ENCODE measurements at places on chromosomes 3 and 15.

DNA sequence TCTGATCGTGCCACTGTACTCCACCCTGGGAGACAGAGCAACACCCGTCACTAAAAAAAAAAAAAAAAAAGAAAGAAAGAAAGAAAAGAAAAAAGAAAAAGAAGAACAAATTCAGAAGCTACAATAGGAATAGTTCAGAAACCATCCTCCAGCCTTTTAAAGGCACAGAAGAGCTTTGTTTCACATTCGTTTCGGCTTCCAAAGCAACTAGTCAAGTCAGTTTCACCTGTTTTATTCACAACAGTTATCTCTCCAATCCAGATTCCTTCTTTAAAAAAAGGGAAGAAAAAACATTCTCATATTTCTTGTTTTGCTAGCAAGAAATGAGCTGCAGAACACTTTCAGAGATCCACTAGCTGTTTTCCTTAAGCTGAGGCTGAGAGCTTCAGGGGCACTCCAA lies 767.7 kb upstream of the CFAP20DC start:
- DNase-seq, result no peak

DNA sequence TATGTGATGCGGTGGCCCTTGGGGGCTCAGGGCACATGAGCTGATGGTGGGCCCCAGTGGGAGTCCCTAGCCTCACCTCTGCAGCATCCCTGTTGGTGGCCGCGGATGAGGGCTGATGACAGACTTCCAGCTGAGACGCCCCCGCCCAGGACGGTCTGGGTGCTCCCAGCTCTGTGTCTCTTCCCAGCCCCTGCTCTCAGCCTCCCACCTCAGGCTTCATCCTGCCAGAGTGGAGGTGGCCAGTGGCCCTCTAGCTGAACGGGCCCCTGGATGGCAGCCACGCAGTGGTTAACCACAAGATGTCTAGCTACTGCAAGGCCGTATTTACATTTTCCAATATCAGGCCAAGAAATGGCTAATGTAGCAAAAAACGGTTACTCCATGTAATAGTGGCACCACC lies 205.3 kb upstream of the LINGO1 start:
- DNase-seq, result no peak

DNA sequence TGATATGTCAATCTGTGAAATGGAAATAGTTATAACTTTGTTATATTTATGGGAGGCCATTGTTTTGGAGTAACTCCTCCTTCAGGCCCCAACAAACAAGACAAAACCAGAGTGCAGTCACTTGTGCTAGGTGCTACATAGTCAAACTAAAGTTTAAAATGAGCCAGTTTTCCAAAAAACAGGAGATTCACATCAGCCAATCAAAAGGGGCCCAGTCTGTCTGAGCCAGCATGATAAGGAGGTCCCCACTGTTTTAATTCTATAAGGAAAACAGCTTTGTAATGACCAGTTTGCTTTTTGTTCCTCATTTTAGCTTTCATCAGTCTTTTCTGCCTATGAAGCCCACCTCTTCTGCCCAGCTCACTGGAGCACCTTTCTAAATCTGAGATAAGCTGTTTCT lies 94.7 kb upstream of the SLC7A14 start:
- DNase-seq, result no peak

DNA sequence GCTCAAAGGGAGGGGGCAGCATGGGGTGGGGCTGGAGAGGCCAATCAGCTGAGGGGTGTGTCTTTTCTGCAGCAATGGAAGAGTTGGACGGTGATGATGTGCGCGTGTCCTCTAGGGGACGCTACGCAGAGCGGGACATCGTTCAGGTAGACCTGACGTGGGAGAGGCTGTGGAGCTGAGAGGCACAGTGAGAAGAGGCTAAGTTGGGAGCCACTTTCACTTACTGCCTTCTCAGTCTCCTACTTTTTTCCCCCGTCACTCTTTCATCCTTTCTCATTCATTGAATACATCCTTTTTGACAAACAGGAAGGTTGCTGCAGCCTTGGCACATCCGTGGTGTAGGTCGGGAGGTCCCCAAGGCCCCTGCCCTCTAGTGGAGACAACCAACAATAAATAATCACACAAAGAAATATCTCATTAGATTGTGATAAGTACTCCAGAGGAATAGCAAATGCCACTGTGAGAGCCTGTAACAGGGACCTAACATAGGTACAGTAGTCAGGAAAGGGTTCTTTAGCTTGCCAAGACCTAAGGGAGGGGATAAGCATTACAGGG lies 4.4 kb upstream of the BRPF1 start:
- DNase-seq, result no peak

GRCh38 chr3:172752651-172753050 lies 2.1 kb downstream of the ECT2 start:
- DNase-seq, result no peak

- no peak for DNase-seq
These were observed 53.8 kb downstream of the CCR1 start for GRCh38 chr3:46154311-46154710.
